Naive thymus-derived CD4-positive, alpha-beta T cell (primary cell): ENCODE measurements at places on chromosomes 13 and 19.

DNA sequence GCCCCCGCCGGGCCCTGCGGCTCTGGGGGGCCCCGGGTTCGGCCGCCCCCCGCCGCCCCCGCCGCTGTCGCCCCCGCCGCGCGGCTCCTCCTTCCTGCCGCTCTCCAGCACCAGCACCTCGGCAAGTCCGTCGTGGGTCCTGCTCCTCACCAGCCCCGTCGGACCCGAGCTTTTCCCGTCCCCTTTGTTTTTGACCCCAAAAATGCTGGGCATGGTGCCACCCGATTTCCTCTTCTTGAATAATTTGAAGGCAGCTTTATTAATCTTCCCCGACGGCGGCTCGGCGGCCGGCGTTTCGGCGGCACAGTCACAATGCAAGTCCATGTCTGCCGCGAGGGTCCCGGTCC lies 945 bp downstream of the AMER2 start:
- H3K27ac ChIP-seq, result no peak overlapping the region
- no peak for DNase-seq
- H3K4me3 ChIP-seq, result no peak overlapping the region
- H3K36me3 ChIP-seq, result no peaks in the 10 kb centered on the region

DNA sequence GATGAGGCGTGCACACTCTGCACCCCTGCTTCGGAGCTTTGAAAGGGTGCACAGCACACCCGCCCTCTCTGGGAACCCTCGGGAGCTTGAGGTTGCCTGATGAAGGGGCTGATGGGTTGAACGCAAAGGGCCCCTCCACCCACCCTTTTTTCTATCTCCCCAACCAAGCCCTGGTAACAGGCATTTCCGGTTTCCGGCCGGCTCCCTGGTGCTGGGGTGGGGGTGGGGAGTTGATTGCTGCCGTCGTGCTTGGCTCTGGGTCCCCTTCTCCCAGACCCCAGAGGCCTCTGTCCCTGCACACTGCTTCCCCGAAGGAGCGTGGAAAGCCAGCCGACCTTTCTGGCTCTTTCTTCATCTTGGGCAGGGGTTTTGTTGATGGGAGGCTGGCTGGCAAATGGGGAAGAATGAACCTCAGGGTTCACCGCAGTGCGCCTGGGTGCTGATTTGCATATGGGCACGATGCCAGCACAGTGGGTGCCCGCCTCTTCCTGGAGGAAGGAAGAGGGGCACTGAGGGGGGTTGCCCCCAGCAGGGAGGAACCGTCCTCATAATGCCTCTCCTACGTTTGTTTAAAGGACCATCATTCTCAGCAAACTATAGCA lies 29.1 kb downstream of the VAV1 start:
- H3K36me3 ChIP-seq, result no peaks in the 10 kb centered on the region
- peaks cover 28% of the 10 kb centered on the region for H3K4me1 ChIP-seq
- DNase-seq, result peak; percentile 89
- H3K4me3 ChIP-seq, result peak overlapping the region; percentile 67
- H3K27ac ChIP-seq, result peak overlapping the region; percentile 85
- H3K27me3 ChIP-seq, result no peaks in the 10 kb centered on the region

GRCh38 chr13:30376426-30377311 lies 45.6 kb upstream of the UBE2L5 start:
- H3K4me1 ChIP-seq, result peaks cover 66% of the 10 kb centered on the region
- no peaks in the 10 kb centered on the region for H3K27me3 ChIP-seq
- H3K27ac ChIP-seq, result peak overlapping the region; percentile 67
- peak overlapping the region; percentile 51 for H3K4me3 ChIP-seq
- H3K36me3 ChIP-seq, result no peaks in the 10 kb centered on the region

DNA sequence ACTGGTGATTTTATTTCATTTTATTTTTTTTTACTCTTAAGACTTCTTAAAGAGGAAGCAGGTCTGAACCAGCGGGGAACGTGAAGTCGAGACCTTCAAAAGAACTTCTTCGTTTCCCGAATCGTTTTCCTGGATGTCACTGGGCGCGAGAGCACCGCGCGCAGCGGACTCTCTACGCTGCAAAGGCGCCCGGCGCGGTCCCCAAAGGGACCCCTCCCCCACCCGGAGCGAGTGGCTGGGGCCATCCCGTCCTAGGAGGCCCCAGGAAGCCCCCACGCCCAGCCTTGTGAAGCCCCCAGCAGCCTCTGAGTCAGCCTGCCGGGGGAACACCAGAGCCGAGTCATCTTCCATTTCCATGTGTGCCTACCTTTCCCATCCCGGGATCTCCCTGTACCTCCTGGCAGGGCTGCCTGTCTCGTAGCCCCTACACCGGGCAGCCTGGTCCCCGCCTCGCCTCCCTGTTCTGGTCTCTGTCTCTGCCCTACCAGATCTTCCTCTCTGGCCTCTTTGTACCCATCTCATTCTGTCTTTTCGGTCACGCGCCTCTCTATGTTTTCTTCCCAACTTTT lies 608 bp downstream of the CD70 start:
- H3K36me3 ChIP-seq, result no peaks in the 10 kb centered on the region
- H3K4me1 ChIP-seq, result peaks cover 30% of the 10 kb centered on the region
- H3K27ac ChIP-seq, result no peak overlapping the region

GRCh38 chr19:35712567-35713505 lies 5.0 kb upstream of the KMT2B start:
- no peaks in the 10 kb centered on the region for H3K36me3 ChIP-seq
- peak; percentile 51 for DNase-seq
- no peaks in the 10 kb centered on the region for H3K27me3 ChIP-seq

GRCh38 chr13:106262886-106263285 lies 272.6 kb downstream of the EFNB2 start:
- H3K4me1 ChIP-seq, result no peaks in the 10 kb centered on the region
- DNase-seq, result no peak
- H3K27ac ChIP-seq, result no peak overlapping the region
- H3K4me3 ChIP-seq, result no peak overlapping the region
- H3K36me3 ChIP-seq, result no peaks in the 10 kb centered on the region

GRCh38 chr13:46609052-46609451 lies 56.1 kb downstream of the LRCH1 start:
- H3K4me3 ChIP-seq, result no peak overlapping the region
- H3K36me3 ChIP-seq, result no peaks in the 10 kb centered on the region
- H3K27me3 ChIP-seq, result no peaks in the 10 kb centered on the region

DNA sequence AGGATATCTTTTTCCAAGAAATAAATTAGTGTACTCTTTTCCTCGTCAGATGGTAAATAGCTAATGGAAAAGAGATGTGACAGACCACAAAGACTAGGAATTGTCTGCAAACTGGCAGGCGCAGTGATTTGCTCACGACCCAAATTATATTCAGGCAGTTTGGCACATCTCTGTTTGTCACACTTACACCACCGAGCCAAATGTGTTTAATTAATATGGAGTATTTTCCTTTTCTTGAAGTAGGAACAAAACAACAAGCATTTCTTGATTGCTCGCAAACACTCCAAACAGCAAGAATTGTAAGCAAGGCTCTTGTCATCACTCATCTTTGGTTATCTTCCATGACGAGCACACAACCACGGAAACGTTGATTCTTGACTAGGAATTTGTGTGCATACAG lies 884.2 kb downstream of the PCDH9 start:
- DNase-seq, result no peak
- H3K4me3 ChIP-seq, result no peak overlapping the region
- H3K4me1 ChIP-seq, result no peaks in the 10 kb centered on the region
- H3K27me3 ChIP-seq, result no peaks in the 10 kb centered on the region
- H3K27ac ChIP-seq, result no peak overlapping the region

- no peaks in the 10 kb centered on the region for H3K36me3 ChIP-seq
- H3K4me3 ChIP-seq, result no peak overlapping the region
- H3K4me1 ChIP-seq, result no peaks in the 10 kb centered on the region
- no peak for DNase-seq
Observed at GRCh38 chr19:752652-753517, 2.0 kb downstream of the MISP start.

DNA sequence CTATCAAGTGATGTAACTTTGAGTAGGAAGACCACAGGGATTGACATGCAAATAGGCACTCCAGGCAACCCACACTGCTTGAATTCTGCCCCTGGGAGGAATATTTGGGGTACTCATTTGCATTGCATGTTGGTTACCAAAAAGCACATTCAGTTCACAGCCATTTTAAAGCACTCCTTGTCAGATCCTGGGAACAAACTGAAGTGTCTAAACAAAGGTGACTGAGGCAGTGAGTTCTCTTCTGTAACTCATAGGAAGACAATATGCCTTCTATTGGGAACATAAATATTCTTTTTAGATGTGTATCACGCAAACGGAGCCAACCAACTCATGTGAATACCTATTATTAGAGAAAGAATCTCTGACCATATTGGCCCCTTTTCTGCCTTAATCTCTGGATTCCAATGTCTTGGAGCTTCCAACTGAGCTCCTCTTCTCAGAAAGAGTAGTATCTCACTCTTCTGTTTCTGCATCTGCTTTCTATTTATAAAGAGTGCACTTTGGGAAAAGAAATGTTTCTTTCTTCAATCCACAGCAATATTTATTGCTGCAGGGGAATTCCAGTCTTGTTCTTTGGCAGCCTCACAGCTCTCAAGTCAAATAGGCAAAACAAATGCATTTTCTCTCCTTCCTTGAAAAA lies 125.7 kb upstream of the NBEA start:
- no peak for DNase-seq
- H3K36me3 ChIP-seq, result no peaks in the 10 kb centered on the region
- H3K4me1 ChIP-seq, result no peaks in the 10 kb centered on the region
- no peak overlapping the region for H3K4me3 ChIP-seq
- no peak overlapping the region for H3K27ac ChIP-seq

GRCh38 chr13:79395881-79396280 lies 10.2 kb downstream of the RBM26 start:
- no peaks in the 10 kb centered on the region for H3K27me3 ChIP-seq
- peaks cover 48% of the 10 kb centered on the region for H3K4me1 ChIP-seq
- peaks cover 5% of the 10 kb centered on the region for H3K36me3 ChIP-seq
- H3K4me3 ChIP-seq, result no peak overlapping the region
- H3K27ac ChIP-seq, result no peak overlapping the region
- no peak for DNase-seq

DNA sequence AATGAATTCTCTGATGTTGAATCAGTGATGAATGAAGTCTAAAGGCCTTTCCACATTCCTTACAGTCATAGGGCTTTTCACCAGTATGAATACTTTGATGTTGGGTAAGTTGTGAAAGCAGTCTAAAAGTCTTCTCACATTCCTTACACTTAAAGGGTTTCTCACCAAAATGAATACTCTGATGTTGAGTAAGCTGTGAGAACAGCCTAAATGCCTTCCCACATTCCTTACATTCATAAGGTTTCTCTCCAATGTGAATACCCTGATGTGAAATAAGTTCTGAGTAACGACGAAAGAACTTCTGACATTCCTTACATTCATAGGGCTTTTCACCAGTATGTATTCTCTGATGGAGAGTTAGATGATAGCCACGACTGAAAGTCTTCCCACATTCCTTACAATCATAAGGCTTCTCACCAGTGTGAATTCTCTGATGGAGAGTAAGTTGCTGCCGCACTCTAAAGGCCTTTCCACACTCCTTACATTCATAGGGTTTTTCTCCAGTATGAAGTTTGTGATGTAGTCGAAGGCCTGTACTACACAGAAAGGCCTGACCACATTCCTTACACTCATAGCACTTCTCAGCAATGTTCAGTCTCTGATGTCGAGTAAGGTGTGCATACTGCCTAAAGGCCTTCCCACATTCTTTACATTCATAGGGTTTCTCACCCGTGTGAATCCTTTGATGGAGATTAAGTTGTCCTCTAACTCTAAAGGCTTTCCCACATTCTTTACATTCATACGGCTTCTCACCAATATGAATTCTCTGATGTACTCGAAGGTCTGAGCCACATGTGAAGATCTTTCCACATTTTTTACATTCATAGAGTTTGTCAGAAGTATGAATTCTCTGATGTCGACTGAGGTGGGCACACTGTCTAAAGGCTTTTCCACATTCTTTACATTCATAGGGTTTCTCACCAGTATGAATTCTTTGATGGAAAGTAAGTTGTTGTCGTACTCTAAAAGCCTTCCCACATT lies 19.9 kb downstream of the ZFP30 start:
- no peak for DNase-seq
- no peaks in the 10 kb centered on the region for H3K27me3 ChIP-seq
- H3K27ac ChIP-seq, result no peak overlapping the region
- H3K4me3 ChIP-seq, result no peak overlapping the region
- peaks cover 31% of the 10 kb centered on the region for H3K36me3 ChIP-seq
- H3K4me1 ChIP-seq, result no peaks in the 10 kb centered on the region

GRCh38 chr13:50285283-50285682 lies 270.0 kb downstream of the KCNRG start:
- H3K4me1 ChIP-seq, result peaks cover 9% of the 10 kb centered on the region
- H3K27me3 ChIP-seq, result no peaks in the 10 kb centered on the region
- no peak overlapping the region for H3K4me3 ChIP-seq
- no peaks in the 10 kb centered on the region for H3K36me3 ChIP-seq

DNA sequence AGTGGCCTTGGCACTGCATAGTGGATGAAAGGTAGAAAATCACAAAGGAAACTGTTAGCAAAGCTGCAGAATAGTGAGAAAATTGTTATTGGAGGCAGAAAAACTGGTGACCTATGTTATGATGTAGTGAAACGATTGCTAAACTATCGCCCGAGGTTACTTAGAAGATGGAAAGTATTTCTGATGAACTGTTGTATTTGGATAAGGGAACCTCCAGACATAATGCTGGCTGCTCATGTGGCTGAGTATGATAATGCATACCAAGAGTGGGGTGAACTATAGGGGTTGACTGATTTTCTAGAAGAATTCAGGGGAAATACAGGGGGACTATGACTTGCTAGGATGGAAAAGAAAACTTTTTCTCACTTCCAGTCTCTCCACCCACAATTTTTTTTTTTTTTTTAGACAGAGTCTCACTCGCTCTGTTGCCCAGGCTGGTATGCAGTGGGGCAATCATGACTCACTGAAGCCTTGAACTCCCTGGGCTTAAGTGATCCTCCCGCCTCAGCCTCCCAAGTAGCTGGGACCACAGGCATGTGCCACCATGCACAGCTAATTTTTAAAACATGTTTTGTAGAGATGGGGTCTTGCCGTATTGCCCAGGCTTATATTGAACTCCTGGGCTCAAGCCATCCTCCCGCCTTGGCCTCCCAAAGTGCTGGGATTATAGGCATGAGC lies 4.4 kb upstream of the EID2 start:
- no peak overlapping the region for H3K4me3 ChIP-seq
- H3K27me3 ChIP-seq, result no peaks in the 10 kb centered on the region
- H3K27ac ChIP-seq, result peak overlapping the region; percentile 30
- H3K4me1 ChIP-seq, result peaks cover 5% of the 10 kb centered on the region

DNA sequence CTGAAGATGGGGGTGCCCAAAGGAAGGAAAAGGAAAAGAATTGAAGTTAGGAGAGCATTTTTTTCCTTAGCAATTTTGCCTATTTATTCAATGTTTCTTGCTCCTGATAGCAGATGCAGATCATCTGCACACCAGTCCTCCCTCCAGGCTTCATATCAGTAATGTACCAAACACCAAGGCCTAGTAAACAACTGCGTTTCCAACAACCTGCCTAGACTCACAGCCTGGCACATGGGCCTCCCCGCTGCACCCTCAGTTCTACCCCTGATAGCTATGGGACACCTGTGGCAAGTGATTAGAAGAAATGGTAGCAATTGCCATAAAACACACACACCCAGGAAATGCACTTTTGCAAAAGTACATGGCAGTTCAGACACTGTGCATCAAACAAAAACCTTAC lies 30.4 kb upstream of the HMGB1 start:
- no peak overlapping the region for H3K4me3 ChIP-seq
- H3K27ac ChIP-seq, result no peak overlapping the region
- no peak for DNase-seq
- no peaks in the 10 kb centered on the region for H3K36me3 ChIP-seq
- H3K4me1 ChIP-seq, result no peaks in the 10 kb centered on the region

- H3K27me3 ChIP-seq, result no peaks in the 10 kb centered on the region
- H3K4me3 ChIP-seq, result no peak overlapping the region
- peaks cover 68% of the 10 kb centered on the region for H3K36me3 ChIP-seq
- peaks cover 11% of the 10 kb centered on the region for H3K4me1 ChIP-seq
- no peak for DNase-seq
Observed at GRCh38 chr19:4388337-4389063, 11.8 kb downstream of the SH3GL1 start.
